ENCODE measurements at places on chromosomes 6 and 20. TPM values are rescaled to one million over a fixed set of nuclear protein-coding genes. Genes with fewer than 3 reads are reported as not detected.
A peak's percentile ranks its signal among the peaks of the same experiment; 100 is the strongest.

DNA sequence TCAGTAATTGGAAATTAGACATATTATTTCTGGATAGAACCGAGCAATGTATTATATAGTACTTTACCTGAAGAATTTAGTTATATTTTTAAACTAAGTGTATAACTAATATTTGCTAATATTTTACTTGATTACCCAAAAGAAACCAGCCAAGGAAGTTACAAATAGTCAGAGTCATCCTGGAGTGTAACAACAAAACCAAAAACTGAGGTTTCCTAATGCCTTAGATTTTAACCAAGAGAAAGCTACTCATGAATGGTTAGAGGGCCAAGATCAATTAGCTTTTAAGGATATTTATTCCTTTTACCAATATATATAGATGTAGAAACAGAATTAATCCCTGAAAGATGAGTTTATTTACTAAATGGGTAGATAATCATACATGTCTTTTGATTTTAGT, 26.0 kb downstream of the TAB2 start:
- DNase-seq: no peak
- H3K4me3 ChIP-seq: no peak overlapping the region
- H3K27me3 ChIP-seq: no peaks in the 10 kb centered on the region
- H3K36me3 ChIP-seq: peaks cover 2% of the 10 kb centered on the region
- no peak overlapping the region for H3K27ac ChIP-seq

DNA sequence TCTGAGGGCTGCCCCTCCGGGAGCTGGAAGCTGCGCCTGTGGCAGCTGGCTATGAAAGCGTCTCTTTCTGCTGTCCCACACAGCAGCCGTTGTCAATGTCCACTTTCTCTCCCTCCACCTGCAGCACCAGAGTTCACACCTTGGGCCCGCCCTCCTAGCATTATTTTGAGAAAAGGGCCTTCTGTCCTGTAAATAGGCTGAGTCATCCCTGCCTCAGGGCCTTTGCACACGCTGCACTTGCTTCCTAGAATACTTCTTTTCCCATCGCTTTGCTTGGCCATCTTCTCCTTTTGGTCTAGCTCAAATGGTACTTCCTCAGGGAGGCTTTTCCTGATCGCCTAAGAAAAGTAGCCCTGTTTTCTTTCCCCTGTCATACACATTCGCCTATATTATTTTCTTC, 69.3 kb upstream of the ZNFX1 start:
- H3K4me3 ChIP-seq: no peak overlapping the region
- H3K27me3 ChIP-seq: peaks cover 2% of the 10 kb centered on the region
- peaks cover 49% of the 10 kb centered on the region for H3K4me1 ChIP-seq
- no peak for DNase-seq
- H3K36me3 ChIP-seq: no peaks in the 10 kb centered on the region

DNA sequence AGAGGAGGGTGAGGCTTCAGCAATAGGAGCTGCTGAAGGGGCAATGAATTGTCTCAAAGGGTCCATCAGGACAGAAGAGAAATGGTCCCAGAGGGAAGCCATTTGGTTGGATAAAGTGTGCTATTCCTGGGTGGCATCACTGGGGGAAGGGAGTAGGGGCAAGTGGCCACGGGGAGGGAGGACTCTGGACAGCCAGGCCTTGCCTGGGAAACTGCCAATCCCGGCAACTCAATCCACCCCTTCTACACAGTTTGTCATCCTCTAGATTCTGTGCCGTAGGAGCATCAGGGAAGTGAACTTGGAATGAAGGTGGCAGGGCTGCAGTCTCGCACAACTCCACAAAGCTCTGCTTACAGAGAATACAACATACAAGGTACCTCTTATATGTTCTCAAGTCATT, 59.5 kb upstream of the RIPOR2 start:
- peaks cover 8% of the 10 kb centered on the region for H3K4me1 ChIP-seq
- H3K4me3 ChIP-seq: no peak overlapping the region
- H3K27ac ChIP-seq: no peak overlapping the region
- H3K36me3 ChIP-seq: peaks cover 2% of the 10 kb centered on the region
- H3K27me3 ChIP-seq: no peaks in the 10 kb centered on the region

Gene EYA2
- 0.32 TPM for total RNA-seq

GRCh38 chr6:157905590-157906342, 75.9 kb upstream of the SYNJ2 start:
- peaks cover 7% of the 10 kb centered on the region for H3K4me1 ChIP-seq
- H3K36me3 ChIP-seq: peaks cover 18% of the 10 kb centered on the region
- no peak overlapping the region for H3K27ac ChIP-seq
- DNase-seq: no peak
- H3K4me3 ChIP-seq: no peak overlapping the region

Gene ZNF337
- 11.2 TPM for total RNA-seq

DNA sequence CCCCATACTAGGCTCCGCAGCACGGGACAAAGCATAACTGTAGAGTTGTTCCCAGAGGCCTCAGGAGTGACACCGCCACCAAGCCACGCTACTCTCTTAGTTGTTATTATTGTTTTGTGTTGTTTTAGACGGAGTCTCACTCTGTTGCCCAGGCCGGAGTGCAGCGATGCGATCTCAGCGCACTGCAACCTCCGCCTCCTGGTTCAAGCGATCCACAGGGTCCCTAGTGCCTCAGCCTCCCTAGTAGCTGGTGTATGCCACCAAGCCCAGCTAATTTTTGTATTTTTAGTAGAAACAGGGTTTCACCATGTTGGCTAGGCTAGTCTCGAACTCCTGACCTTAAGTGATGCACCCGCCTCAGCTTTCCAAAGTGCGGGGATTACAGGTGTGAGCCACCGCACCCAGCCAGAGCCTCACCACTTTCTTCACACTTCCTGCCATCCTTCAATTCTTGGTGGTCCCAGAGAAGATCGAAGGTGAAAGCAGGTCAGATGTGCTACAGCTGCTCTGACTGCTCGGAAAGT, 11.8 kb downstream of the RPL7L1 start:
- H3K4me3 ChIP-seq: peak overlapping the region; percentile 86
- H3K36me3 ChIP-seq: peaks cover 2% of the 10 kb centered on the region
- no peaks in the 10 kb centered on the region for H3K27me3 ChIP-seq
- peaks cover 18% of the 10 kb centered on the region for H3K4me1 ChIP-seq
- peak overlapping the region; percentile 96 for H3K27ac ChIP-seq

DNA sequence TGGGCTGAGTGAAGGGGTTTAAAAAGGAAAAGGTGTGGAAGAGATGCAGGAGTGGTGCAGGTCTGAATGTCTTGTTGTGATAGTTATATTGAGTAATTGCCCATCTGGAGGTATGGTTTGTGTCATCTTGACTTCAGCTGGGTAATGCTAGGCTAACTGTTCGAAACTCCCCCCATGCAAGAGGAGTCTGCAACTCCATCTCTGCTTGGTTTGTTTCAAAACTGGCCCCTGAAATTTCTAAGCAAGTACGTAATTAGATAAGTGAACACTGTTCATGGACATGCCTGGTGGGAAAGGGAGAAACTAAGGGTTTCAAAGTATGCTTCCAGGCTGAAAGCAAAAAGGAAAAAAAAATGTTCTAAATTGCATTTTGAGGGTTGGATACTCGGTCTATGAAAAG, 17.1 kb downstream of the TTK start:
- H3K4me1 ChIP-seq: peaks cover 10% of the 10 kb centered on the region
- H3K4me3 ChIP-seq: no peak overlapping the region
- H3K36me3 ChIP-seq: no peaks in the 10 kb centered on the region
- no peaks in the 10 kb centered on the region for H3K27me3 ChIP-seq

DNA sequence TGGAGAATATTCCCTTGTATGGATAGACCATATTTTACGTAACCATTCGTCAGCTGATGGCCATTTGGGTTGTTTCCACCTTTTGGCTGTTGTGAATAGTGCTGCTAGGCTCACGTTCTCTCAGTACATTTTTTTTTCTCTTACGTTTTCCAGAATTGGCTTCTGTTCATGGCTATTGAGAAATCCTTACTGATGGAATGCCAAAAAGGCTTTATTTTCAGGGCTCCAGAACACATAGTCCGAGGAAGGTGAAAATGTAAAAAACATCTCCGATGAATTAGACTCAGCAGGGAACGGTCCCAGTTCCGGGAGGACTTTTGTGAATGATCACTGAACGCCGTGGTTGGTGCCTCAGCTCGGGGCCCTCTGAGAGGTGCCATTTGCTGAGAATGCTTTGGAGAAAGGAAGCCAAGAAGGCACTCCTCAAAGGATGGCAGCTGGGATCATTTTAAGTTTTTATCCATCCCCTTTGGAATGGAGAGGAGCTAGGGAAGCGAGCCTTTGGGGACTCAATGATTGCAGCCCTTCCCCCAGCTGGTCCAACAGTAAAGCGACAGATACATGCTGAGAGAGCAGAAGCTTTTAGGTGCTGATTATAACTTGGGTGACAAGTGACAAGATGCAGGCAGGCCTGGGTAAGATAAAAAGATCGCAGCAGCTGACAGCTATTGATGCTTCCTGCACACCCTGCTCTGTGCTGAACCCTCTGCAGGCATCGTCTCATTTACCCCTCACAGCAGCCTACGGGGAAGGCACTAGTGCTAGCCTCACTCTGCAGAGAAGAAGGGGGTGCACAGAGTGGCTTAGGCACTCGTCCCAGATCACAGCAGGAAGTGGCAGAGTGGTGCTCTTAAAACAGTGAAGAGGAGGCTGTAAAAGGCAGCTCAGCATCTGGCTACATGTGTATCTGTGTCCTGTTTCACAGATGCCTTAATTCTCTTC, 133.4 kb upstream of the KCNG1 start:
- no peak overlapping the region for H3K27ac ChIP-seq
- DNase-seq: no peak
- H3K36me3 ChIP-seq: peaks cover 2% of the 10 kb centered on the region
- H3K4me1 ChIP-seq: no peaks in the 10 kb centered on the region
- H3K27me3 ChIP-seq: peaks cover 60% of the 10 kb centered on the region

Gene UBR2
- 20.9 TPM for total RNA-seq

- no peak for DNase-seq
- H3K27me3 ChIP-seq: peaks cover 6% of the 10 kb centered on the region
- no peak overlapping the region for H3K4me3 ChIP-seq
- H3K36me3 ChIP-seq: no peaks in the 10 kb centered on the region
Measured at GRCh38 chr6:31041372-31041974, 31.2 kb downstream of the MUC22 start.

Data from chondrocyte (in vitro differentiated cells).